GM23338 (cell line): ENCODE measurements at places on chromosomes 11 and 22.

DNA sequence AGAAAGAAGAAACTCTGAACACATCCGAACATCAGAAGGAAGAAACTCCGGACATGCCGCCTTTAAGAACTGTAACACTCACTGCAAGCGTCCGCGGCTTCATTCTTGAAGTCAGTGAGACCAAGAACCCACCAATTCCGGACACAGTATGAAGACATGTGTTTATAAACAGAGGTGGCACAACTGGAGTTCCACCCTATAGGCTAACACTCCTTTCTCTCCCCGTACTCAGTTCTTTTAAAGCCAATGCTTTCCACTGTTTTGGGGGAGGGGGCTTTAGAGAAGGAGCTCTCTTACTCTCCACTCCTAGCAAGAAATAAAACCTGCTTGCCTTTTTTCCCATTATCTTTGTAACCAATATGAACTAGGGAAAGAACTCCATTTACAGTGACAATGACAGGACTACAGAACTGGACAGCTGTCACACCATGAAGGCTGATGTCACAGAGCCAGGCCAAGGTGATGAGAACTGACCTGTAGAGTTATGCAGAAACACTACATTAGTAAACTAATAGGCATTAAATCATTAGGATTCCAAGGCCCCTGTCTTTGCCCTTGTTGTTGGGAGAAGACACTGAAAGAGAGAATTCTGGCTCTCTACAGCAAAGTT lies 733 bp downstream of the TRIM5 start:
- DNase-seq, result no peak

GRCh38 chr11:89220684-89221339 lies 43.1 kb downstream of the TYR start:
- peak; percentile 66 for DNase-seq

GRCh38 chr11:116535994-116536393 lies 236.8 kb downstream of the BUD13 start:
- DNase-seq, result peak; percentile 17

GRCh38 chr11:114317787-114318137 lies 21.6 kb downstream of the NNMT start:
- DNase-seq, result peak; percentile 92

DNA sequence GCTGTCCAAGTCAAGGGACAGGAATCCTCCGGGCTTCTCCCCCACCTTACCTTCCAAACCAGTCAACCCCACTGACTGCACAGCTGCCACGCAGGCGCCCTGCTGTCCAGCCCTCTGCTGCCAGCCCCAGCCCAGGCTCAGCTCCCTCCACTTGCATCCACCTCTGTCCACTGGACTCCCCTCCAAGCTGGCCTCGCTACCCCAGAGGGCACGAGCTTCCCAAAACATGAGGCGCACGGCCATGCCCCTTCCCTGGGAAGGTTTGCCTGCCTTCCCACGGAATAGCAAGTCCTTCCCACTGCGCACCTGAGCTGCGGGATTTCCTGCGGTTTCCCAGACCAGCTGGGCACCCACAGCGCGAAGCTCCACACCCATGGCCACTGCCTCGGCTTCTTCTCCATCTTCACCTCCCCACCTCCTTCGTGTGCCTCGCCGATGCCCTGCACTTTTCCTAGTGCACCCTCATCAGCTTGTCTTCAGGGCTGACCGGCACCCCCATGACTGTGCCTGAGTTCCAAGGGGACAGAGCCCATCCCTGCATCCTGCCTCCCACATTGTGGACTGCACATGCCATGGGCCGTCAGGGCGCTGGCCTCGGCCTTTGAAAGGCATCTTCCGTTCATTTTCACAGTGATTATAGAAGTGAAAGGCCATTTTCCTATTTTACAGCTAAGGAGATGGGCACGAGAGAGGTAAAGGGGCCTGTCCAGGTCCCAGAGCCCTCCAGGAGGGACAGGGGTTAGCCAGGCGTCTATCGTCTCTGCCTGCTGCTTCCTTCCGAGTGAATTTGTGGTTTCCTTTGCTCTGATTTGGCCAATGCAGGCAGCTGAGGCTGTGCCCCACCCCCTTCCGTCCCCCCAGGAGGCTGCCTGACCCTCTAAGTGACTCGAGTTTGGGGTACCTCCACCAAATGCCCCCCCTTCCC lies 16.4 kb downstream of the IFITM10 start:
- no peak for DNase-seq

GRCh38 chr11:86746514-86746913 lies 53.8 kb upstream of the PRSS23 start:
- no peak for DNase-seq

- DNase-seq, result no peak
Observed at GRCh38 chr11:6664551-6664950, 8.9 kb upstream of the DCHS1 start.

- DNase-seq, result peak; percentile 61
Observed at GRCh38 chr11:64638018-64638665, 47.1 kb downstream of the SLC22A12 start.

- DNase-seq, result peak; percentile 82
Observed at GRCh38 chr11:134037046-134037908, 31.6 kb upstream of the JAM3 start.

DNA sequence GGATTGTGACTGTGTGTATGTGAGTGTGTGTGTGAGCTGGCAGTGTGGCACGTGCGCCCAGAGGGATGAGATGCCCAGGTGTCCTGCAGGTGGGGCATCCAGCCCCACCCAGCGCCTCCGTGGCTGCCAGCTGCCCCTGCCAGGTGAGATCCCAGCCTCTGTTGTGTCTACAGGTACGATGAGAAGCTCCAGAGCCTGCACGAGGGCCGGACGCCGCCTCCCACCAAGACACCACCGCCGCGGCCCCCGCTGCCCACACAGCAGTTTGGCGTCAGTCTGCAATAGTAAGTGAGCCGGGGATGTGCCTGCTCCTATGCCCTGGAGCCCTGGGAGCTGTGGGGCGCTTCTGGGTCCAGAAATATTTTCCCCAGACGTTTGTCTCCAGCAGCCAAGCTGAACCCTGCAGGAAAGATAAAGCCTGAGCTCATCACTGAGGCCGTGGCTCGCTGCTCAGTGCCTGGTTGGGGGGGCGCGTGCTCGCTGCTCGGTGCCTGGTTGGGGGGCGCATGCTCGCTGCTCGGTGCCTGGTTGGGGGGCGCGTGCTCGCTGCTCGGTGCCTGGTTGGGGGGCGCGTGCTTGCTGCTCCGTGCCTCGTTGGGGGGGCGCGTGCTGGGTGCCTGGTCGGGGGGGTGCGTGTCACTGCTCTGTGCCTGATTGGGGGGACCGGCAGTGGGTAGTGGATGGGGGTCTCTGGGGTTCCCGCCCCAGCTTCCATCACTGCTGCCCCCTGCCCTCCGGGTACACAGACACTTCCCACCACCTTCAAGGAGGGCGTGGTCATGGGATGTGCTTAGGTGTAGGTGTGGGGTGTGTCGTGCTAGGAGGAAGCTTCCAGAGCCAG lies 73.2 kb downstream of the ARHGAP8 start:
- no peak for DNase-seq

DNA sequence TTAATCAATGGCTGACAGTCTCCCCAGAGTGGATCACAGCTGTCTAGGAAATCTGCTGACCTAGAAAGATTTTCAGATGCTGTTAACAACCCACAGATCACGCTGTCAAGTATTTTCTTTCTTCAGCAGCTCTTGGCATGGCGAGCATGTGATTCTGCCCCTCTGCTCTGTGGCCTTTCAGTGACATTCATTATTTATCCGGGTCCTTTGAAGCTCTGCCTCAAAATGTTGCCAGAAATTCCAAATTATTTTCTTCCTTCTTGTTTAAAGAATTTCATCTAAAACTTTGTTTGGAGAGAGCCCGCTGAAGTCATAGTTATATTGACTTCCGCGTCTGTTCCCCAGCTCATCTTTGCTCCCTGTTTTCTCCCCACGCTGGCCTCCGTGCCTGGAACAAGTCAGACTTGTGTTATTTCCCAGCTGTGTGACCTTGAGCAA lies 134.1 kb downstream of the COMMD9 start:
- no peak for DNase-seq

DNA sequence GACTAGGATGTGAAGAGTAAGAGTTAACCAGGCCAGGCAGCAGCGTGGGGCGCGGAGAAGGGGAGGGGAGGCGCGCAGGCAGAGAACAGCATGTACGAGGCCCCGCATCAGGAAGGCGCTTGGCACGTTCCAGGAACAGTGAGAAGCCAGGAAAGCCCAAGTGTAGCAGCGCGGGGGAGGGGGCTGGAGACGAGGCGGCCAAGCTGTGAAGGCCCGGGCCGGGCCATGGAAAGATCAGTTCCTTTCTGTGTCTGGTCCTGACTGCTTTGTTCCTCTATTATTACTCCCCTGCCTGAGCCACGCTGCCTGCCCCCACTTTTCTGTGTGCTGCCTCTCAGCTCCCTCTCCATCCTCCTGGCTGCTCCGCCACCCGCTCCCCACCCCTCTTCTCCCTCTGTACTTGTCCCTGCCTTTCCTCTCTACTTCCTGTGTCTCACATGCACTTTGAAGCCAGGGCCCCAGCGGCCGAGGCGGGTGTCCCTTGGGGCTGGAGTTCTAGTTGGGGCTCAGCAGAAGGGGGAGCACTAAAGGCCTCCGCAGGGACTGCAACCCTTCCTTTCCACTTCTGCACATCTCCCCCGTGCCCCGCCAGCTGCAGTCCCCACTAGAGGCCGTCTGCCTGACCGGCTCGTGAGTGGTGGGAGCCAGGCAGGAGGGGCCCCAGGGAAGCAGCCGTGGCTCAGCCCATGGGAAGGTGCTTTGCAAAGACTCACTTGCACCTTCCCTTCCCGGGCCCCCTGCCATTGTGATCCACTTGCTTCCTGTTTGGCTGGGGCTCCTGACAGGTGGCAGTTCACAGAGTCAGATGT lies 63.7 kb downstream of the PRDM11 start:
- DNase-seq, result peak; percentile 88

GRCh38 chr11:102462610-102463009 lies 10.0 kb upstream of the TMEM123 start:
- no peak for DNase-seq

- no peak for DNase-seq
Observed at GRCh38 chr22:29301716-29302401, 4.6 kb upstream of the GAS2L1 start.

- no peak for DNase-seq
Observed at GRCh38 chr11:69425444-69425843, 56.0 kb upstream of the LINC01488 start.

- DNase-seq, result no peak
Observed at GRCh38 chr11:117369534-117369933, 41.9 kb downstream of the CEP164 start.

GRCh38 chr11:64004590-64004984 lies 18.3 kb downstream of the OTUB1 start:
- no peak for DNase-seq

GRCh38 chr11:36130401-36130800 lies 158.8 kb downstream of the COMMD9 start:
- no peak for DNase-seq

DNA sequence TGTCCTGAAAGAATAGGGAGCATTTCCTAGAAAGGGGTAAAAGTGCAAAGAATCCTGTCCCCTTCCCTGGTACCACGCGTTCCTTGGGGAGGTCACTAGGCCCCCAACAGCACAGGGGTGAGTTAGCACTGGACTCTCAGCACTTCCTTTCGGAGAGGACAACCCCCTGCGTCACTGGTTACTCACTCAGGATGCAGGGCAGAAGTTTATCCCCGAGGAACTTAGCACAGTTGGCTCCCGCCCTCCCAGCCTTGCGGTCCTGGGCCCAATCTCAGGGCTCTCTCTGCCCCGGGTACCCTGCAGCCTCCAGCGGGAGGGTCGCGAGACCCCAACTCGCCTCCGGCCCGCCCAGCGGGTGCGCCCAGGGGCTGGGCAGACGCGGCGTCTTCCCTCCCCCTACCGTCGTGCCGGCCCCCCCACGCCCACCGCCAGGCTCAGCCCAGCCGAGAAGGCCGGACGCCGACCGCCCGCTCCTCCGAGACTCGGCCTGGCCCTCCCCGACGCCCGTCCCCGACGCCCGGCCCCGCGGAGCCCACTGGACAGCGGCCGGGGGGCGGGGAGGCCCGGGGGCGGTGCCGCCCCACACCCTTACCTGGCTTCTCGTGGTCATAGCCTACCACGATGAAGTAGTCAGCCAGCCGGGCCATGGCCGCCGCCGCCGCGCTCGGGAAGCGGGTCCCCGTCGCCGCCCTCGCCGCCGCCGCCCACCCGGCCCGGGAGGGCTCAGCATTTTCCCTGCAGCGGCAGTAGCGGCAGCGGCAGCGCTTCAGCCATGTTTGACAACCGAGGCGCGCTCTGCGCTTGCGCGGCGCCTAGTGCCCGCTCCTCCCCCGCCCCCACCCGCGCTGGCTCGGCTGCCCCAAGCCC lies at the start of gene SBF2:
Gene SBF2, minus strand, starts transcription at position 797 of the 867 bp plus-strand sequence. Its CDS starts 150 bp downstream, at position 647.
- DNase-seq, result peak; percentile 88

DNA sequence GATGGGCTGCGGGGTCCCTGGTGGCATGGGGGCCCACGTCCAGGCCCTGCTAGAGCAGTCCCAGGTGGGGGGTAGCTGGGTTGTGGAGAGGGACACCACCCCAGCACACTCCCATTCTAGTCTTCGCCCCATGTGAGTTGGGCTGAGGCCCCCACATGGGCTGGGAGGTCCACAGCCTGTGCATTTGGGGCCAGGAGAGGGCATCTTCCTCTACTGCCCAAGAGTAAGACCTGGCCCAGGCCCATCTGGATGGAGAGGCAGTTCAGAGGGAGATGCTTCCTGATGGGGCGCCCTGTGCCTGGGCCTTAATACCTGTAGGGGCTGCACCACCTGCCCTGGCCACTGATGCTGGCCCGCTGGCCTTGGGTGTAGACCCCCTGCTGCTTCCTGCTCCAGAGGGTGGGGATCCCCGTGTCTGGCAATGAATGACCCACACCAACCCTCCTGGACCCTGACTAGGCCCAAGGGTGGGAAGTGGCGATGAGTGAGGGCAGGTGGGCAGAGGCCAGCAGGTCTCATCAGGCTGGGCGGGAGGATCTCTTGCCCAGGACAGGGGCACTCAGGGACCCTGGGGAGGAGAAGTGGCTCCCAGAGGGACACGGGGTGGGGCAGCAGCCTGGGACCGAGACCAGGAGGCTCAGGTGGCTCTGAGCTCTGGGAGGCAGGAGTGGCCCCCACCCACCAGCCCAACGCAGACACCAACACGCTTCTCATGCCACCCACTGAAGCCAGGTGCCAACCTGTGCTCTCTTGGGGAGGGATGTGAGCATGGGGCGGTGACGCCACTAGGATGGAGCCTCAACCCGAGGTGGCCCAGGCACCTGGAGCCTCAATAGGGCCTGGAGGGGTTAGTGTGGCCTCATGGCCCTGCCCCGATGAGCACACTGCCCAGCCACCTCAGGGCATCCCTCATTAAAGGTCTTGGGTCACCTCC lies 17.4 kb upstream of the GNB1L start:
- DNase-seq, result no peak

DNA sequence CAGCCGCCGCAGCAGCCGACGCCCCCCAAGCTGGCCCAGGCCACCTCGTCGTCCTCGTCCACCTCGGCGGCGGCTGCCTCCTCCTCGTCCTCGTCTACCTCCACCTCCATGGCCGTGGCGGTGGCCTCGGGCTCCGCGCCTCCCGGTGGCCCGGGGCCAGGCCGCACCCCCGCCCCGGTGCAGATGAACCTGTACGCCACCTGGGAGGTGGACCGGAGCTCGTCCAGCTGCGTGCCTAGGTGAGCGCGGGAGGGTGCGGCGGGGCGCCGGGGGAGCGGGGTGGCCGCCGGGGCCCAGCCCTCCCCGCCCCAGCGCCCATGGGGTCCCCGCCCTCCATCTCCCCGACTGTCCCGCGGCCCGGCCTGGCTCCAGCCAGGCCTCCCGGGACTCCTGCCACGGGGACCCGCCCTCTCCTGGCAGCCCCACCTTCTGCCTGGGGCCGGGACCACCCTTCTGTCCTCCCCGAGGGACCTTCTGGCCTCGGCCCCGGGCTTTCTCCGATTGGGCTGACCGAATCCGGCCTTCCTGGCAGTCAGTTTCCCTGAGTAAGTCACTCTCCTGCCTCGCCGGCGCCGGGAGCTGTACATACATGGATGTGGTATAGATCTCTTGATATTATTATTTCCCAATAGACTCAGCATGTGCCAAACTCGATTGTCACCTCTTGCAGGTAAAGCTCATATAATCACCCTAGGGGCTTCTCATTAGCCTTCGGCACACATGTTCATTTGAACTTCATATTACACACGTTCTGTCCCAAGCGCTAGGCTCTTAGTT lies 720 bp downstream of the PACS1 start:
- DNase-seq, result peak; percentile 56
